ENCODE measurements at places on chromosomes 1 and 21.
A peak's percentile ranks its signal among the peaks of the same experiment; 100 is the strongest.

GRCh38 chr1:228781161-228781808 is 46.0 kb downstream of the RHOU start:
- DNase-seq = peak; percentile 92
- H3K4me1 ChIP-seq = no peaks in the 10 kb centered on the region
- peaks cover 83% of the 10 kb centered on the region for H3K27me3 ChIP-seq
- no peak overlapping the region for H3K27ac ChIP-seq
- H3K36me3 ChIP-seq = no peaks in the 10 kb centered on the region

- DNase-seq = no peak
- no peak overlapping the region for H3K27ac ChIP-seq
- H3K4me1 ChIP-seq = no peaks in the 10 kb centered on the region
- no peak overlapping the region for H3K4me3 ChIP-seq
- H3K27me3 ChIP-seq = no peaks in the 10 kb centered on the region
Measured at GRCh38 chr1:178933709-178934490, 63.0 kb upstream of the ANGPTL1 start.

- H3K36me3 ChIP-seq = no peaks in the 10 kb centered on the region
- H3K27me3 ChIP-seq = peaks cover 18% of the 10 kb centered on the region
- peak overlapping the region; percentile 42 for H3K4me3 ChIP-seq
Measured at GRCh38 chr1:29121936-29122681, 1.6 kb downstream of the TMEM200B start.

GRCh38 chr1:36752431-36752830 is 269.7 kb upstream of the CSF3R start:
- H3K36me3 ChIP-seq = no peaks in the 10 kb centered on the region
- H3K27me3 ChIP-seq = no peaks in the 10 kb centered on the region
- no peak for DNase-seq

DNA sequence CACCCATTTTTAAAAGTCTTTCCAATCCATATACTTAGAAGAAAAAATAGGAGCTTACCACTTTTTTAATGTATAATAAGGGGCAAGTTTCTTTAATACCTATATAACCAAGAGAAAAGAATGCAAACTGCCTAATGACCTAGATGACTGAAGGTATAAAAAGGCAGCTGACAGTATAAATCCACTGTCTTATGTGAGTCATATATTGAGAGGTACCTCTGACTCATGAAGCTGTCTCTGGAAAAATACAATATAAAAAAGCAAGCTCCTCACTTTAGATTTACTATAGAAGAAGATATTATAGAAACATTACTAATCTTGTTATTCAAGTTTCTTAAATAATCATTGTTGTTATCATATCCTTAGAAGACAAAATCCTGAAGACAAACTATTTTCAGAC is 144.2 kb downstream of the VAV3 start:
- H3K27ac ChIP-seq = no peak overlapping the region
- no peaks in the 10 kb centered on the region for H3K4me1 ChIP-seq
- H3K27me3 ChIP-seq = no peaks in the 10 kb centered on the region
- no peak for DNase-seq

DNA sequence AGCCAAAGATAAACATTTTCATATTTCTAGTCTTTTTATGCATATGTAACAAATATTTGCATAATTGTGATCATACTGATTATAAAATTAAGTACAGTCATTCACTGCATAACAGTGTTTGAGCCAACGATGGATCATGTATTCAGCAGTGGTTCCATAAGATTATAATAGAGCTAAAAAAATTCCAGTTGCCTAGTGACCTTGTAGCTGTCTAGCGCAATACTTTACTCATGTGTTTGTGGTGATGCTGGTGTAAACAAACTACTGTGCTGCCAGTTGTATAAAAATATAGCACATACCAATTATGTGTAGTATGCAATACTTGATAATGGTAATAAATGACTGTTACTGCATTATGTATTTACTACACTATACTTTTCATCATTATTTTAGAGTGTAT is 2.1 kb upstream of the S100A10 start:
- no peaks in the 10 kb centered on the region for H3K36me3 ChIP-seq
- peaks cover 70% of the 10 kb centered on the region for H3K27me3 ChIP-seq
- DNase-seq = no peak
- H3K4me1 ChIP-seq = no peaks in the 10 kb centered on the region

GRCh38 chr1:241215203-241215602 is 141.8 kb downstream of the RGS7 start:
- H3K36me3 ChIP-seq = no peaks in the 10 kb centered on the region
- no peaks in the 10 kb centered on the region for H3K4me1 ChIP-seq
- no peaks in the 10 kb centered on the region for H3K27me3 ChIP-seq
- H3K4me3 ChIP-seq = no peak overlapping the region
- H3K27ac ChIP-seq = no peak overlapping the region

- peak overlapping the region; percentile 92 for H3K27ac ChIP-seq
- DNase-seq = peak; percentile 75
- no peaks in the 10 kb centered on the region for H3K36me3 ChIP-seq
- no peaks in the 10 kb centered on the region for H3K27me3 ChIP-seq
Measured at GRCh38 chr1:16367258-16367967, 371 bp downstream of the SZRD1 start.

GRCh38 chr1:235952950-235953615 is 86.4 kb upstream of the LYST start:
- H3K4me1 ChIP-seq = no peaks in the 10 kb centered on the region
- no peak overlapping the region for H3K27ac ChIP-seq
- DNase-seq = no peak

- H3K4me1 ChIP-seq = peaks cover 2% of the 10 kb centered on the region
- H3K27me3 ChIP-seq = no peaks in the 10 kb centered on the region
- H3K36me3 ChIP-seq = peaks cover 38% of the 10 kb centered on the region
- H3K27ac ChIP-seq = no peak overlapping the region
Measured at GRCh38 chr1:153771261-153771660, 3.9 kb upstream of the SLC27A3 start.

DNA sequence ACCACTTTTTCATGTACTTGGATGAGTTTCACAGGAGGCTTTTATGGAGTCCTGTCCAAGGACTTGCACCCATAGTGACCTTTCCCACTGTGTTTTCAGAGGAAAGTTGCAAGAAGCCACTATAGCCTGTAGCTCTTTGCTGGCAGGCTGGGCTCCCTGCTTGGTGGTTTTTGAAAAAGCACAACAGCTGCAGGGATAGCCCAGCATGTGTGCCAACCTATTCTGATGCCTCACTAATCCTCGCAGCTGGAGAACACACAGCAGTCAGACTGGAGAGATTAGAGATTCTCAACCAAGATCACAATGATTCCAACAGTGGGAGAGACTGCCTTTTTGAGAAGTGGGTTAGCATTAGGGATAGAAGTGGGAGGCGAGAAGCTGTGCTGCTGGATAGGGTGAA is 24.1 kb upstream of the ARHGEF11 start:
- H3K4me3 ChIP-seq = no peak overlapping the region
- DNase-seq = no peak
- peaks cover 7% of the 10 kb centered on the region for H3K27me3 ChIP-seq
- no peak overlapping the region for H3K27ac ChIP-seq

DNA sequence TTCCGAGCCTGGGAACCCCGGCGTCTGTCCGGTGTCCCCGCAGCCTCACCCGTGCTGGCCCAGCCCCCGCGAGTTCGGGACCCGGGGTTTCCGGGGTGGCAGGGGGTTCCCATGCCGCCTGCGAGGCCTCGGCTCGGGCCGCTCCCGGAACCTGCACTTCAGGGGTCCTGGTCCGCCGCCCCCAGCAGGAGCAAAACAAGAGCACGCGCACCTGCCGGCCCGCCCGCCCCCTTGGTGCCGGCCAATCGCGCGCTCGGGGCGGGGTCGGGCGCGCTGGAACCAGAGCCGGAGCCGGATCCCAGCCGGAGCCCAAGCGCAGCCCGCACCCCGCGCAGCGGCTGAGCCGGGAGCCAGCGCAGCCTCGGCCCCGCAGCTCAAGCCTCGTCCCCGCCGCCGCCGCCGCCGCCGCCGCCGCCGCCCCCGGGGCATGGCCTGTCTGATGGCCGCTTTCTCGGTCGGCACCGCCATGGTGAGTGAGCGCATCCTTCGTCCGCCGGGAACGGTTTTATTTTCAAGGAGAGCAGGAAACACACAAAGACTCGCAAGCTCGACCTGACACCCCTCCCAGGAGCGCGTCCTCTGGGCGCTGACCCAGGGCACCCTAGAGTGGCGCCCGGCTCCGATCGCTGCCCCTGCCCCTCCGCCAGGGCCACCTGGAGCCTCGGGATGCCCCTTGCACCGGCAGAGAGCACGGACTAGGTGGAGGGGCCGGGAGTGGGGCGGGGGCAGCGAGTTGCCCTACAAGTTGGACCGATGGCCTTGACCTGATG is at the start of gene ABCG1:
TSS of gene ABCG1 (plus strand) at position 305 of the 770 bp plus-strand sequence. CDS start at position 428, 123 bp downstream.
- H3K36me3 ChIP-seq = no peaks in the 10 kb centered on the region
- H3K4me3 ChIP-seq = peak within 1 kb of the TSS; percentile 78
- peak; percentile 33 for DNase-seq
- no peaks in the 10 kb centered on the region for H3K4me1 ChIP-seq
- H3K27me3 ChIP-seq = peaks cover 31% of the 10 kb centered on the region

DNA sequence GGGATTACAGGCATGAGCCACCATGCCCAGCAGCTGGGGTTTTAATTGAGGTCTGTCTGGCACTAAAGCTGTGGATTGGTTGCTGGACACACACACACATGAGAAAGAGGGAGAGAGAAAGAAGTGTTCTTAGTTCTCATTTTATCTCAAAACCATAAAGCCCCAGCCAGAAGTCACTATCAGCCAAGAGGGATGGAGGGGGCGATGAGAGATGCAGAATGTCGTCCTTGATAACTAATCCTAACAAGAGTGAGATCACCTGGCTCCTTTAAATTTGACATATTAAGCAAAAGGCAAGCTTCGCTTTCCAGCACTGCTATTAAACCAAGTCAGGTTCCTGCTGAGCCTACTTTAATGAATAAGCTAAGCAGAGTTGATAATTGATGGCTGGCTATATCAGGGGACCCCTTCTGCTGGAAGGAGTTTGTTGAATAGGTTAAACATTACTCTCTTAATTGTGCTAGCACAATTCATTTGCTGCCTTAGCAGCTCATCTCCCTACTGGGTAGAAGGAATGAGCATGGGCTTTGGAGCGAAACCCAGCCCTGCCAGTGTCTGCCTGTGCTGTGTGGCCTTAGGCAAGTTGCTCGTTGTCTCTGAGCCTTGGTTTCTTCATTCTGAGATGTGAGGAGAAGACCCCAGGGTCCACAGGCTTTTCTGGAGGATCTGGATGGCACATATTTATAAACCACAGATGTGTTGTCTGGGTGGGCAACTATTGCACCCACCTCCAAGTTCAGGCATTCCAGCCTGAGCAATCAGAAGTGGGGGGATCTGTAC is 50.8 kb downstream of the ALPL start:
- H3K27ac ChIP-seq = no peak overlapping the region
- no peak overlapping the region for H3K4me3 ChIP-seq
- H3K36me3 ChIP-seq = no peaks in the 10 kb centered on the region
- DNase-seq = no peak
- H3K27me3 ChIP-seq = no peaks in the 10 kb centered on the region
